ENCODE measurements at places on chromosomes 13 and 19.

- DNase-seq = no peak
Observed at GRCh38 chr13:111662451-111662850, 342.0 kb downstream of the TEX29 start.

DNA sequence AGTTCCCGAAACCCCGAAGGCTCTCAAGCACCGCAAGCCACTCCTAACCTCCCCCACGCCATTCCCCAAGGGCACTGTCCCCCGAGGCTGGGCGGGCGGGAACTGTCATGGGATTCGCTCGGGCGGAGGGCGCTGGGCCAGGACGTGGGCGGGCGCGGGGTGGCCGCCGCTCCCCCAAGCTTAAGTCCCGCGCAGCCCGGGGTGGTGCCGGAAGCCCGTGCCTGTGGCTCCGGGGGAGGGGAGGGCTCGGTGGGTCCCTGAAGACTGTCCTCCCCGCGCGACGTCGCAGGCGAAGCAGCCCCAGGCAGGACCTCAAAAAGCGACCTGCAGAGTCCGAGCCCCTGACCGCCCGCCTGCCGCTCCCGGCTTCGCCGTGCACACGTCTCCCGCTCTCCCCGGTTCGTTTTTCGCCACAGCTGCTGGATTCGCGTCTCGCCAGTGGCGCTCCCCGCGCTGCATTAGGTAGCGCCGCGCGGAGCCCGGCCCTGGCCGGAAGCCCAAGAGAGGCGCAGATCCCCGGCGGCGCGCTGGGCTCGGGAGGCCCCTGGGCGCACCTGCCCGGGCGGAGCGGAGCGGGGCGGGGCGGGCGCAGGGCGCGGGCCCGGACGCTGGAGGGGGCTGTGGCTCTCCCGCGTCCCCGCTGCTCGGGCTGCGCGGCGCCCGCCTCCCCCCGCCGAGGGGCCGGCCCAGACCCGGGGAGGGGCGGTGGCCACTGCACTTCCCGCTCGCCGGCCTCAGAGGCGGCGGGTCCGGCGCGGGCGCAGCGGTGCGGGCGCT, at the start of gene FARP1:
TSS of gene FARP1 (plus strand) at position 715 of the 777 bp plus-strand sequence. CDS start 70,149 bp downstream, outside the sequence.
- no peak for DNase-seq

DNA sequence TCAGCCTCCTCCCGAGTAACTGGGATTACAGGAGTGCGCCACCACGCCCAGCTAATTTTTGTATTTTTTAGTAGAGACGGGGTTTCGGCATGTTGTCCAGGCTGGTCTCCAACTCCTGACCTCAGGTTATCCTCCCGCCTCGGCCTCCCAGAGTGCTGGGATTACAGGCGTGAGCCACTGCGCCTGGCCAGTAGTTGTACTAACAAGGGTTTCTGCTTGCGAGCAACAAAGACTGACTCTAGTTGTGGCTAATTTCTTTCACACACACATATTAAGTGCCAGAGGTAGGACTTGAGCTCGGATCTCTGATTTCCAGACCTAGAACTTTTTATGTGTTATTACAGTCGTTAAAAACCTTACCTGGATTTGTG, 635 bp upstream of the PCCA start:
- no peak for DNase-seq

DNA sequence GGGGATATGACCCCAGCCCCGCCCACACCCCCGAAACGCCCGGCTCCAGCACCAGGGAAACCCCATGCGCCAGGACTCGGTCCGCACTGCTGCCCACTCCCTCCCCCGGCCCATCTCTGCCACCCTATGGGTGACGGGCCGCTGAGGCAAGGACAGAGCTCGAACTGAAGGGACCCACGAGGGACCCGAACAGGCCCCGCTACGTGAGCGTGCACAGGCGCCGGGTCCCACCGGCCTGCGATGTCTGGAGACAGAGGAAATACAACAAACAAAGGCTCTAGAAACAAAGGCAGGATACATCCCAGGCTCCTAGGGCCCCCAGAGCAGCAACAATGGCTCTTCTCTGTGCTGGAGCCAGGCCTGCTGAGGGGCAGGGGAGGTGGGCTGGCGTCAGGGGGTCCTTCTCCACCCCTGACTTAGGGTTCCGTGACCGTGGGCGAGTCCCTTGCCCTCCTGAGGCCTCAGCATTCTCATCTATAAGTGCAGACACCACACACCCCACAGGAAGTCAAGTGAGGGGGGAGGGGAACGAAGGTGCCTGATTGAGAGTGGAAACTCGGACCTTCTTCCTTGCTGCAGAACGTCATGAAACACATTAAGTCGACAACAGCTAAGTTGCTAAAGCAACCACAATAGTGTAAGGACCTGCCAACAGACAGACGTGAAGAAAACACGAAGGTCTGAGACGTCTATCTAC, 3.1 kb downstream of the ABHD17A start:
- DNase-seq = no peak

DNA sequence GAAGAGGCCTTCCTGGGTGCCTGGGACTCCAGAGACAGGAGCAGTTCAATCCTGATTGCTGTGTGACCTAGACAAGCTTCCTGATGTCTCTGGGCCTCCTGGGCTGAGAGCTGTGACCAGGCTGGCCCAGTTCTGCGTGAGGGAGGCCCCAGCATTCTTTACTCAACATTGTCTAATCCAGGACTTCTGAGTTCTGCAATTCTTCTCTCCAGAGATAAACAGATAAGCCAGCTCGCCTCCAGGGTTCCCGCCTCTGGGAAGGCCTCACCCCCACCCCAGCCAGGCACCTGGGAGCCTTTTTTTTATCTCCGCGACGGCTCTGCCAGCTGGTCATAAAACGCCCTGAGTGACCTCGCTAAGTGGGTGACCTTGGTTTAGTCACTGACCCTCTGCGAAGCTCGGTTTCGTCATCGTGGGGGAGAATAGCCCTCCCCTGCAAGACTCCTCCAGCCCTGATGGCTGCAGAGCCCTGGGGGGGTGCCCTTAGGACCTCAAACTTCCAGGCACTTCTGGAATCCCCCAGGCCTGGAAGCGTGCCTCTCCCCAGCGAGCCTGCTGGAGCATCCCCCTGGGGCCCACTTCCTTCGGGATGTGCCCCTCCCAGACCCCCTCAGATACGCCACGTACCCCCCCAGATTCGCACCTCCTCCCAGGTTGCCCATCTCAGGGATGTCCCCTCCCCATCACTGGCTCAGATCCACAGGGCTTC, 1.9 kb downstream of the SULT2B1 start:
- DNase-seq = no peak

- no peak for DNase-seq
Observed at GRCh38 chr19:29022165-29022564, 190.8 kb downstream of the UQCRFS1 start.

DNA sequence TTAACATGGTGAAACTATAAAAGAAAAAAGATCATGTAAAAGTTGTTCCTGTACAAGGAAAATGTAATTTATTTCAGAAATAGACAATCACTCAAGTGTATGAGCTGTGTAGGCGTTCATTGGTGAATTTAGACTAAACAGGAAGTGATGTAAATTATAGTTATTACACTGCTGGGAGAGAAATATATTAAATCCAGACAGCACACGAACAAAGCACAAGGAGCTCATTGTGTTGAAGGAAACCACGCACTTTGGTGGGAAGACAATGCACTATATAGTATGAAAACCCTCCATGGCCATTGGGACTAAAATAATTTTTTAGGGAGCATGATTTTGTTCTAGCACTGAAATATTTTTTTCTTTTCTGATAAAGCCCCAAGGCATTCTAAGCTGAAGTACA, 450.5 kb downstream of the KLF12 start:
- DNase-seq = no peak

DNA sequence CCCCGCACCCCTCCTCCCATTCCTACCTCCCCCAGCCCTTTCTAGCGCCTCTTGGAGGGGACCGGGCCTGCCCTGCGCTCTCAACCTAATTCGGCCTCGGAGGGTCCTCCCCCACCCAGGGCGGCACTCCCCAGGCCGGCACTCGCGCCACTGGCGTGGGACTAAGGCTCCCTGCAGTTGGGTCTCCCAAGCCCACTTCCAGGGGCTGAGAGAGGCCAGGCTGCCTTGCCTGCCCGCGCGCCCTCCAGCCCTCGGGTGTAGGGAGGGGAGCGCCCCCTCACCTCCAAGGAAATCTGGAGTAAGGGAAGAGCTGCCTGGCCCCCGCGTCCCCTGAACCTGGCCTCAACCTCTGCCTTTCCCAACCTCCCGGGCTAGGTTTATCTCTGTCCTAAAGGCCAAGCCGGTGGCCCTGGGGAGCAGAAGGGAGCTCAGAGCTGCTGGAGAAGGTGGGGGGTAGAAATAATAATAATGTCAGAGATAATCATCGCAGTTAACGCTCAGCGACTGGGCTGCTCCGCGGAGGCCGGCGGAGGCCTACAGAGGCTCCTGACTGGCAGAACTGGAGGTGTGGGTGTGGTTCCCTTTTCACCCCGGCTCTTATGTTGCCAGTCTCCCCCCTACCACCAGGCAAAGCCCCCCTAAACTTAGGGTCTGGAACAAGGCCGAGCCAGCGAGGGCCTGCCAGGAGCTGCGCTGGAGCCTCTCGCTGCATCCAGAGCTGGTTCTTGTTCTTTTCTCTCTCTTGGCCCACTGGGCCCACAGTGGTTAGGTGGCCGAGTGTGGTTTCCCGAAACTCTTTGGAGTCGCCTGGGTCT, 9.6 kb downstream of the ZIC2 start:
- no peak for DNase-seq

Data from LNCaP clone FGC (cell line).